ENCODE measurements at places on chromosomes 13 and 19. TPM values are rescaled to one million over a fixed set of nuclear protein-coding genes. Genes with fewer than 3 reads are reported as not detected.

DNA sequence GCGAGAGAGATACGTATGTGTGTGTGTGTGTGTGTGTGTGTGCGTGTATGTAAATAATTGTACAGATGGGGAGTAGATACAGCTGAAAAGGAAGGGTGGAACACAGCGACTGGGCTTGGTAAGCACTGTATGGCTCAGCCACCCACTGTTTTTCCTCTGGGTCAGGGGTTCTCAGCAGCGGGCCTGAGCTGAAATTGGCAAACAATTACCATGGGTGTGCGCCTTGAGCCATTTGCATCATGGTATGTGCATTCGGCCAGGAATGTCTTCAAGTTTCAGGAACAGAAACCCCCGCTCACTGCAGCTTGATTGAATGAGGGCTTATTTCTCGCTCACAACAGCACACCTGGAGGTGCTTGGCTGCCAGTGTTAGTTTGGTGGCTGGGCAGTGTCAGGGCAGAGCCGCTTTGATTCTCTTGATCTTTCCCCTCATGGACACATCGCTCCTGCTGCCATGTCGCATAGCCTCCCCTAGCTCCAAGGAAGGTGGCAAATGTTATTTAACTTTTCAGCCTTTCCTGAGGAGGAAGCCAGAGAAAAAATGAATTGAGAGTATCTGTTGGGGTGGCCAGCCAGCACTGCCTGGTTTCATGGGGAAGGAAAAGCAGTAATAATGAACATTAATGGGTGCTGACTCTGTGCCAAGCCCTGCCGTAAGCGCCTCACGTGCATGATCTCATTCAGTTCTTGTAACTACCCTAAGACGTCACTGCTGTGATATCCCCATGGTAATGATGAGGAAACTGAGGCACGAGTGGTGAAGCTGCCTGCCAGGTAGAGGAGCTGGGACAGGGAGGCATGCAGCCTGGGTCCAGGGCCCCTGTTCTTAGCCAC, 126.9 kb downstream of the SIPA1L3 start:
- DNase-seq = no peak

- no peak for DNase-seq
Measured at GRCh38 chr13:105491345-105491744, 1044.1 kb downstream of the EFNB2 start.

DNA sequence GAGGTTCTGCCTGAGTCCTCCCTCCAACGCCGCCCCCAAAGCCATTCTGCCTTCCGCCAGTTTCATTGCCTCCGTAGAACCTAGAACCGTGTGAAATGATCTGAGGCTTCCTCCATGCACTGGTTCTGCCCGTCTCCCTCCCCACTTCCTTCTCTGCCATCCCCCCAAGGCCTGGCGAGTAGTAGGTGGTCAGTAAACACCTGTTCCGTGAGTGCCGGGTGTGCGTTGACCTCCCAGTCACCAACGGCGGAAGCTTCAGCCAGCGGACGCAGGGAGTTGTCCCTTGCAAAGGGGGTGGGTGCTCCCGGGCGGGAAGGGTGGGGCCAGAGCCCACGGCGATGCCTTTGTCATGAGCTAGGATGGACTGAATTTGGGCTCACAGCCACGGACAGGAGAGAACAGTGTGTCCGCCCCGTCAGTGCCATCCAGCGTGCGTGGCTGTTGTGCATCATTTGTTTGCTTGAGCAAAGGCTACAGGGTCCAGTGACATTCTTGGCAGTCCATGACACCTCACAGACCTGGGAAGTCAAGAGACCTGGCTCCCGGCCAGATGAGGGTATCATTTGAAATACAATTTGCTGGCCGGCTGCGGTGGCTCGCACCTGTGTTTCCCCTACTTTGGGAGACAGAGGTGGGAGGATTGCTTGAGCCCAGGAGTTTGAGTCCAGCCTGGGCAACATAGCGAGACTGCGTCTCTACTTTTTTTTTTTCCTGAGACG, 43.1 kb downstream of the NFIC start:
- no peak for DNase-seq

- DNase-seq = no peak
Measured at GRCh38 chr13:36046672-36047071, 84.5 kb downstream of the DCLK1 start.

DNA sequence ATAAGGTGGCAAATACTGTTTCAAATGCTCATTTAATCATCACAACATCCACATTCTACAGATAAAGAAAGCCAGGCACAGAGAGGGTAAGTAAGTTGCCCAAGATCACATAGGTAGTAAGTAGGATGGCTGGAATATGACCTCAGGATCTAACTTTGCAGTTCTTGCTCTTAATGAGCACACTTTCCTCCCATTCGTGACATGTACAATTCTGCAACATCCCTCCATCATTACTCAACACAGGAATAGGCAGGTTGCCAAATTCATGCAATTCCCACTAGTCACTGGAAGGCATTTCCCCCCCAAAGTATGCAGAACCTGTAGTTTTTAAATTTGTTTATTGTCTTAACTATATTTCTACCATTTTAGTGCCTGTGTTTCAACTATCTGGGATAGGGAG, 109.2 kb downstream of the OLFM4 start:
- no peak for DNase-seq

GRCh38 chr13:42395086-42395821, 123.3 kb downstream of the AKAP11 start:
- peak; percentile 41 for DNase-seq

- DNase-seq = no peak
Measured at GRCh38 chr13:74464670-74465069, 330.5 kb upstream of the KLF12 start.

DNA sequence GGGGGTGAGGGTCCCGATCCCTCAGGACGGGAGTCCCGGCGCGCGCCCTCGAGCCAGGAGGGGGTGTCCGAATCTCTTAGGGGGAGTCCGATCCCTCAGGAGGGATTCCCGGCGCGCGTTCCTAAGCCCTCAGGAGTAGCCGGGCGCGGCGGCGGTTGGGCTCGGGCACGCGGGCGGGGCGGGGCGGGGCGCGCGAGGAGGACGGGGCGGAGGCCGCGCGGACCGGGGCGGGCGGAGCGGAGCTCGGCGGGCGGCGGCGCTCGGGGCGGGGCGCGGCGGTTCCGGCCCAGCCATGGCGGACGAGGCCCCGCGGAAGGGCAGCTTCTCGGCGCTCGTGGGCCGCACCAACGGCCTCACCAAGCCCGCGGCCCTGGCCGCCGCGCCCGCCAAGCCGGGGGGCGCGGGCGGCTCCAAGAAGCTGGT, at the start of gene CUL4A:
Gene CUL4A, plus strand, starts transcription at position 278 of the 423 bp plus-strand sequence. Its CDS starts 15 bp downstream, at position 293.
- DNase-seq = peak; percentile 83

DNA sequence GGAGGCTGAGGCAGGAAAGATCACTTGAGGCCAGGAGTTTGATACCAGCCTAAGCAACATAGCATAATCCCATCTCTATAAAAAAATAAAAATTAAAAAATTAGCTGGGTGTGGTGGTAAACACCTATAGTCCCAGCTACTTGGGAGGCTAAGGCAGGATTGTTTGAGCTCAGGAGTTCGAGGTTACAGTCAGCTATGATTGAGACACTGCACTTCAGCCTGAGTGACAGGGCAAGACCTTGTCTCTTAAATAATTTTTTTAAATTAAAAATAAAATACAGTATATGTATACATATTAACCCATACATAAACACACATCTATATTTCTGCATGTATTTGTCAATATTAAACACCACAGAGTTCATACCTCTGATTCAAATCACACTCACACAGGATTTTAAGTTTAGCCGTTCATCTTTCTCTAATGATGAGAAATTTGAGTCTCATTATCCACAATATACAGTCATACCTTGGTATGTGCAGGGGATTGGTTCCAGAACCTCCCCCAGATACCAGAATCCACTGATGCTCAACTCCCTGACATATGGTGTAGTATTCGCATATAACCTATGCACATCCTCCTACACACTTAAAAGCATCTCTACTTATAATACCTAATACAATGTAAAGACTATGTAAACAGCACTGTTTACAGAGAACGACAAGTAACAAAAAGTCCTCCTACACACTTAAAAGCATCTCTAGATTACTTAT, 44.7 kb downstream of the PSPC1 start:
- no peak for DNase-seq

GRCh38 chr13:112042496-112042895, 24.5 kb upstream of the SOX1 start:
- DNase-seq = no peak

DNA sequence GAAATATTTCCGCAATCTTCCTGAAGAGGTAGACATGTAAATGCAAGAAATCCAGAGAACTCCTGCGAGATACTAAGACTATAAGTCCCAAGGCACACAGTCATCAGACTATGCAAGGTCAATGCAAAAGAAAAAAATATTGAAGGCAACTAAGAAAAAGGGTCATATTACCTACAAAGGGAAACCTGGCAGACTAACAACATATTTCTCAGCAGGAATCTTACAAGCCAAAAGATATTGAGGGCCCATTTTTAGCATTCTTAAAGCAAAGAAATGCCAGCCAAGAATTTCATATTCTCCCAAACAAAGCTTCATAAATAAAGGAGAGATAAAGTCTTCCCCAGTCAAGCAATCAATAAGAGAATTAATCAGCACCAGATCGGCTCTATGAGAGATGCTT, 298.5 kb upstream of the ATXN8OS start:
- DNase-seq = no peak

- DNase-seq = peak; percentile 75
Measured at GRCh38 chr19:33064792-33065550, at the start of gene RHPN2. TSS of gene RHPN2 (minus strand) at chr19:33064888. CDS start at chr19:33064852, 36 bp downstream.

- DNase-seq = no peak
Measured at GRCh38 chr13:105336706-105337576, 1198.5 kb downstream of the EFNB2 start.

DNA sequence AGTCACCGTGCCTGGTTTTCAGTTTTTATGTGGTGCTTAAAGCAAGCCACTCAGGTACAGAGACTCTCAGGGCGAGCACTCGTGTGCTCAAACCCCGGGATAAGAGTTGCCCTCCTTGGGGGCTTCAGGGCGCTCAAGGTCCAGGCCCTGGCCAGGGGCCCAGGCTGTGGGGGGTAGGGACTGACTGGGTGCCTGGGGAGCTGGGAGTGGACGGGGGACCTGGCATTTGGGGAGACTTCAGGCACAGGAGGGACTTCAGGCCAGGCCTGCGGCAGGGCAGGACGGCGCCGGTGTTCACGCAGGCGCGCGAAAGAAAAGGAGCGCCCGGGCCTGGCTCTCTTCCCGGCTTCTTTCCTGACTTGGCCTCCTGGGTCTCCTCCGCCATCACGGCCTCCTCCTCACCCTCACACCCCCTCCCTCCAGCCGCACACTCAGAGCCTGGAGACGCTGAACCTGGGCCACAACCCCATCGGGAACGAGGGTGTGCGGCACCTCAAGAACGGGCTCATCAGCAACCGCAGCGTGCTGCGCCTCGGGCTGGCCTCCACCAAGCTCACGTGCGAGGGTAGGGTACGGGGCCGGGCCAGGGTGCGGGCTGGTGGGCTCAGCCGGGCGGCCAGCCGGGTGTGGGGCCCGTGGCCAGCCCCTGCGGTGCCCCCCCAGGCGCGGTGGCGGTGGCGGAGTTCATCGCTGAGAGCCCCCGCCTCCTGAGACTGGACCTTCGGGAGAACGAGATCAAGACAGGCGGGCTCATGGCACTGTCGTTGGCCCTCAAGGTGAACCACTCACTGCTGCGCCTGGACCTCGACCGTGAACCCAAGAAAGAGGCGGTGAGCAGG, 16.1 kb downstream of the NKPD1 start:
- DNase-seq = no peak

GRCh38 chr19:14563989-14564651, 7.7 kb downstream of the NDUFB7 start:
- peak; percentile 61 for DNase-seq

GRCh38 chr19:46361915-46362314, 15.0 kb downstream of the PPP5C start:
- no peak for DNase-seq

DNA sequence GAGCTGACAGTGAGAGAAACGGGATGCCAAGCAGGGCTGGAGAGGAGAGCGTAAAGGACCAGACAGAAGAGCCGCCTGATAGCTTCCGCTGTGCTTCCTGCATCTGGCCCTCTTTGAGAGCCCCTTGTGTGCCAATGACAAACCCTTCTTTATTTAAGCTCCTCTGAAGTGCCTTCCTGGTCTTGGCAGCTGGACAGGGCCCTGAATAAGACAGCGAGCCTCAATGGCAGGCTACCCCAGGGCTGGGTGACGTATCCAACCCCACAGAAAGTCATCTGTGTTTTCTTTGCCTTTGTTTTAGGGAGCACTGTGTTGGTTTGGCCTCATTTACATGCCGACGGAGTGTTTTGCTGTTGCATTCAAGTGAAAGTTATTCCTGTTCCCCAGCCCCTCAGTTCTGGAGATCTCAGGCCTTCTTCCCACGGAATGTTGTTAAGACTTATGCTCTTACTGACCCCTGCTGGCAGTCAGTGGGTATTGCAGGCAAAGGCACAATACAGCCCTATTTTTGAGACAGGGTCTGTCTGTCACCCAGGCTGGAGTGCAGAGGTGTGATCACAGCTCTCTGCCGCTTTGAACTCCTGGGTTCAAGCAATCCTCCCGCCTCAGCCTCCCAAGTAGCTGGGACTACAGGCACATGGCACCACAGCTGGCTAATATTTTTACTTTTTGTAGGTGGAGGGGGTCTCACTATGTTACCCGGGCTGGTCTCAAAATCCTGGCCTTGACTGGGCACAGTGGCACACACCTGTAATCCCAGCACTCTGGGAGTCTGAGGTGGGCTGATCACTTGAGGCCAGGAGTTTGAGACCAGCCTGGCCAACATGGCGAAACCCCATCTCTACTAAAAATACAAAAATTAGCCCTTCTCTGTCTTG, 16.8 kb downstream of the CCL25 start:
- no peak for DNase-seq

The ZNF229 gene
- 2.6 TPM for total RNA-seq

The TMEM147 gene
- 38.2 TPM for total RNA-seq

The KLK4 gene
- not detected for total RNA-seq

The RDH8 gene
- not detected for total RNA-seq

The SLAIN1 gene
- 33.0 TPM for total RNA-seq

The ZNF626 gene
- total RNA-seq = 17.8 TPM

The ZNF235 gene
- 8.8 TPM for total RNA-seq

The TYROBP gene
- 11.2 TPM for total RNA-seq

The TEX29 gene
- 0.51 TPM for total RNA-seq

The OR4F17 gene
- not detected for total RNA-seq

The SELENOV gene
- not detected for total RNA-seq

The MARK4 gene
- 26.1 TPM for total RNA-seq

The MISP3 gene
- 1.6 TPM for total RNA-seq

The LYL1 gene
- total RNA-seq = 3.7 TPM
